ENCODE measurements at places on chromosomes 7 and 10. TPM values are rescaled to one million over a fixed set of nuclear protein-coding genes. Genes with fewer than 3 reads are reported as not detected.
A peak's percentile ranks its signal among the peaks of the same experiment; 100 is the strongest.

- no peak overlapping the region for H3K4me3 ChIP-seq
- DNase-seq = no peak
- H3K4me1 ChIP-seq = peaks cover 33% of the 10 kb centered on the region
- no peaks in the 10 kb centered on the region for H3K27me3 ChIP-seq
- H3K36me3 ChIP-seq = peaks cover 50% of the 10 kb centered on the region
- no peak overlapping the region for H3K27ac ChIP-seq
Observed at GRCh38 chr7:4837803-4838625, 23.8 kb downstream of the PAPOLB start.

DNA sequence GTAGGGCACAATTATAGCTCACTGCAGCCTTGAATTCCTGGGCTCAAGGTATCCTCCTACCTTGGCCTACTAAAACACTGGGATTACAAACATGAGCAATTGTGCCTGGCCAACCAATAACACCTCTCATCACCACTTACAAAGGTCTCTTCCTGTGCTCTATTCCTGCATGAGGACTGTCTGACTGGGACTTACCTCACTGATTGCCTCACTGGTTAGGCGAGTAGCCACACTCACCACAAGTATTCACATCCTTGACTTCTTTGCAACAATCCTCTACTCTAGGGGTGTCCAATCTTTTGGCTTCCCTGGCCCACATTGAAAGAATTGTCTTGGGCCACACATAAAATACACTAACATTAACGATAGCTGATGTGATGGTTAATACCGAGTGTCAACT lies 22.6 kb upstream of the PDIA4 start:
- H3K27me3 ChIP-seq = no peaks in the 10 kb centered on the region
- no peak overlapping the region for H3K27ac ChIP-seq
- no peaks in the 10 kb centered on the region for H3K36me3 ChIP-seq
- H3K4me1 ChIP-seq = no peaks in the 10 kb centered on the region
- H3K4me3 ChIP-seq = no peak overlapping the region

DNA sequence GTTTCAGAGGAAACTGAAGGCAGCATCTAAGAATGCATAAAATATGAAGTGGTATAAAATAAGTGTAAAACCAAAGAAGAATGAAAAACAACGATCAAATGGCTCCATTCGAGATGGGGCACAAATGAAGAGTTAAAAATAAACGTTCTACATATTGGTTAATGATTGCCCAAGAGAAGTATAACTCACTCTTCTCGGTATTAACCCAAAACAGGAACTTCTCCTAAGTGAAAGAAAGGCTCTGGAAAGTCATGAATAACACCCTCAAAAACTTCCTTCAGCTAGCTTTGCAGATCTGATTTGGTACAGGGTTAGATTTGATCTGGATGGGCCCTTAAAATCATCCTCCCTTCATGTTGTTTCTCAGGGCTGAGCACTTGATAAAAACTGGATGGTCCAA lies 94.3 kb upstream of the ADO start:
- no peaks in the 10 kb centered on the region for H3K36me3 ChIP-seq
- no peak overlapping the region for H3K4me3 ChIP-seq
- no peaks in the 10 kb centered on the region for H3K27me3 ChIP-seq
- no peak overlapping the region for H3K27ac ChIP-seq
- no peaks in the 10 kb centered on the region for H3K4me1 ChIP-seq

DNA sequence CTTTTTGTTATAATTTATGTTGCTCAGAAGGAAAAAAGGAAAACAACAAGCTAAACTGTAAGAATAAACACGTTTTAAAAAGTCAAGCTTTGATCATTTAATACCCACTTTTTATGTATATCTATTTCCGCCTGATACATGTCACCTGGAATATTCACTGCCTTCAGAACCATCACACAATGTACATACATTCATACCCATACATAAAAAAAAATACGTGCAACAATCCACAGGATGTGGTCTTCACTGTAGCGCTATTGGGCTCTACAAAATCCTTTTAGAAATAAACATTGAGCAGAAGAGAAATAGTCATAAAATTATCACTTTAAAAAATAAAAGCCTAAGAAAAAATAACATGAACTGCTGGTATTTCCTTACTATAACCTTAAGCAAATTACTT lies 1078.9 kb upstream of the LRRTM3 start:
- no peaks in the 10 kb centered on the region for H3K36me3 ChIP-seq
- H3K27ac ChIP-seq = no peak overlapping the region
- no peaks in the 10 kb centered on the region for H3K4me1 ChIP-seq

DNA sequence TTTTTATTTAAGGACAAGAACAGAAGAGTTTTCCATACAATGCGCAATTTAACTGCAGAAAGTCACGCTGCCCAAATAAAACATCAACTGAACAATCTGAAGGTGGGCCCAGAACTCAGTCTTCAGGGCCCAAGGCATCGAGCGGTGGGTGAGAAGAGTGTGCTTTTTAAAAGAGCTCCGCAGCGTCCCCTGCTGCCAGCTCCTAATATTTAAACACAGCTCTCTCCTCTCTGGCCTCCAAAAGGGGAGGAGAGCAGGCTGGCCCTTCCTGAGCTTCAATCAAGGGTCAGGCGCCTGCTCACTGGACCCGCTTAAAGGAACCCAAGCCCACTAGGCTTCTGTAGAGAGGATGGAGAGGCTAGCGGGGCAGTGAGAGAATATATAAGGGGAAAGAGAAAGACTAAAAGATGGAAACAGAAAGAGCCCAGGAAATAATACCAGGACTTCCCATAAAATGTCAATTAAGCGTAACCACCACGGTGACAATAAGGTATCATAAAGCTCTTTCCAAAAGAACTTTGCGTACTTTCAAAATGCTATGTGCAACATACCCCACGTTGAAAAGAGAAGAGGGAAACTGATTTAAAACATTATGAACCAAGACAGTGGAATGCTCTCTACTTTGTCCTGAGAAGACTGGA lies 2.8 kb downstream of the FAM53B start:
- peak overlapping the region; percentile 87 for H3K27ac ChIP-seq
- no peaks in the 10 kb centered on the region for H3K27me3 ChIP-seq
- peak; percentile 93 for DNase-seq
- peaks cover 4% of the 10 kb centered on the region for H3K36me3 ChIP-seq

GRCh38 chr10:43227911-43228782 lies 38.7 kb downstream of the RASGEF1A start:
- no peaks in the 10 kb centered on the region for H3K36me3 ChIP-seq
- peaks cover 14% of the 10 kb centered on the region for H3K4me1 ChIP-seq
- DNase-seq = no peak
- H3K4me3 ChIP-seq = no peak overlapping the region
- no peak overlapping the region for H3K27ac ChIP-seq
- peaks cover 39% of the 10 kb centered on the region for H3K27me3 ChIP-seq

UPK3B gene
- 0.89 TPM for total RNA-seq

ANKRD22 gene
- total RNA-seq = 0.59 TPM

KBTBD2 gene
- total RNA-seq = 46.0 TPM

Measured in spinal cord (tissue), 10 donors.